Brain microvascular endothelial cell (primary cell): ENCODE measurements at places on chromosomes 6 and 20.
A peak's percentile ranks its signal among the peaks of the same experiment; 100 is the strongest.

- DNase-seq = no peak
Measured at GRCh38 chr6:75025371-75025770, 180.5 kb downstream of the COL12A1 start.

GRCh38 chr6:87274660-87275274, 47.6 kb upstream of the SMIM8 start:
- DNase-seq = peak; percentile 75

DNA sequence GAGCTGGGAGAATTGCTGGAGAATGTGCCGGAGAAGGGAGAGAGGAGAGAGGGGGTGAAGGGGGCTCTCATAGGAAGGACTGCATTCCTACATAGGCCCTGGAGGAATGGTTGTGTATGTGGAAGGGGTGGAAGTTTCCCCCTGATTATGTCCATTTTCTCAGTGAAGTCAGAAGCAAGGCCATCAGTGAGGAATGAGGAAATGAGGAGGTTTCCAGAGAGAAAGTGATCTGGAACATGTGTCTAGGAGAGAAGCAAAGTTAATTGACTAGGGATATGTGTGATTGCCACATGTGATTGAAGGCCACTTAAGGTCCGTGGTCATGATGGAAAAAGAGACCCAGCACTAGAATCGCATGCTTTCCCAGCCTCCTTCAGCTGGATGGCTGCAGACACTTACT, 42.3 kb downstream of the TBPL1 start:
- no peak for DNase-seq

- DNase-seq = peak; percentile 77
Measured at GRCh38 chr20:43955062-43955749, 40.6 kb downstream of the TOX2 start.

- DNase-seq = no peak
Measured at GRCh38 chr6:169164451-169164850, 89.2 kb downstream of the THBS2 start.

- DNase-seq = no peak
Measured at GRCh38 chr20:9348747-9349146, 165.6 kb upstream of the LAMP5 start.

DNA sequence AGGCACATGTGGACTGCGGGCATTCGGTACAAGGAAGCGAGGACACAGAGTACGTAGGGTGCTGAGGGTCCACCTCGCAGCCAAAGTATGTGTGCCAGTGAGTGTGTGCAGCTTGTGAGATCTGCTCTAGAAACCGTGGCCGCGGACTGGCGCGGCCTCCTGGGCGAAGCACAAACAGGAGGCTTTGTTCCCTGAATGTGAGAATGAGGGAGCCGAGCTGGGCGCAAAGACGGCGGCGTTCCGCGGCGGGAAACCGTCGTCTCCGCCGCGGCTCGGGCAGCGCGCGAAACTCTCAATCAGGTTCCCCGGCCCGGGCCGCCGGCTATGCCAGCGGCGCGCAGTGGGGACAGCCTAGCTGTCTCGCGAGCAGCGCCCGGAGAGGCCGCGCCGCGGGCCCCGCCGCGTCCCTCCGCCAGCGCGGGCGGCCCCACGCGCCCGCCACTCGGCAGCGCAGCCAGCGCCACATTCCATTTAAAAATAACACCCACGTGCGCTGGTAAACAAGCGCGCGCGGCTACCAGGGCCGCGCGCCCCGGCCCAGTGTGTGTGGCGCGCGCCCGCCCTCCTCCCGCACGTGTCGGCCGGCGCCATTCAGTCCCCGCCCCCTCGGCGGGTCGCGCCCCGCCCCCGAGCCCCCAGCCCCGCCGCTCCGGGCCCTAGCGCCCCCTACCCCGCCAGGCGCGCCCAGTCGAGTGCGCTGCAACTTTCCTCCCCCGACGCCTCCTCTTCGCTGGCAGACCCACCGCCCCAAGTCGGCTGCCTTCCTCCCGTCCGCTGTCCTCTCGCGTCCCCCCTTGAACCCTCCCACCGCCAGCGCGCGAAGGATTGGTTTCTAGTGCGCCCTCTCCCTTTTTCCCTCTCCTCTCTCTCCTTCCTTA, 3.0 kb upstream of the FOXO3 start:
- peak; percentile 27 for DNase-seq

- no peak for DNase-seq
Measured at GRCh38 chr6:150503041-150503440, 96.6 kb upstream of the PLEKHG1 start.

- DNase-seq = peak; percentile 52
Measured at GRCh38 chr6:127515794-127516661, 3.1 kb downstream of the MTCL3 start.

GRCh38 chr20:51597389-51598231, 55.1 kb upstream of the NFATC2 start:
- no peak for DNase-seq

- no peak for DNase-seq
Measured at GRCh38 chr6:48474830-48475229, 363.8 kb upstream of the PTCHD4 start.

DNA sequence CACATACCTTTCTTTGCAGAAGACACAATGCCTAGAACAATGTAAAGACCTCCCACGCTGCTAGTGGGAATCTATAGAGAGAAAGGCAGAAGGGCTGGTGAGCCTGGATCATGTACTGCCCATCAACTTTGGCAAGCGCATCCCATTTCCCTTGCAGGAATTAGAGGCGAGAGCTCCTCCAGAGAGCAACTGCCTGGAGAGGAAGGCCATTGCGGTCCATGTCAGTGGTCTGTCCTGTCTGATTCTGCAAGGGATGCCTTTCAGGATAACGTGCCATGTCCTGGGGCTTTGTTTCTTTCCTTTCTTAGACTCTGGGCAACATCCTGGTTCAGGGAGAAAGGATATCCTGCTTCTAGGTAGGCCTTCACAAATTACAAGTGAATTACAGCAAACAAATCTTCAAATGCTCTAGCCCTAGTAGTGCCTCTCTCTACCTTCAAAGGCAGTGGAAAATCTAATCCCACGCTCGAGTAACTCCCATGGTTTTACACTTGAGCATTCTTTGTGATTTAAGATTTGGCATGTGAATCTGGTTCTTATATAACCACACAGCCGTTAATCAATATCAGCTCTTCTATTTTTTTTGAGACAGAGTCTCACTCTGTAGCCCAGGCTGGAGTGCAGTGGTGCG, 38.5 kb downstream of the GCNT2 start:
- DNase-seq = no peak

GRCh38 chr6:112183271-112183671, 71.1 kb downstream of the LAMA4 start:
- DNase-seq = no peak

GRCh38 chr6:127690092-127690491, 113.1 kb downstream of the C6orf58 start:
- DNase-seq = peak; percentile 12

- DNase-seq = no peak
Measured at GRCh38 chr6:170031684-170032121, 259.2 kb downstream of the DLL1 start.

- DNase-seq = no peak
Measured at GRCh38 chr20:33105316-33105924, 26.0 kb downstream of the BPIFB4 start.

- DNase-seq = no peak
Measured at GRCh38 chr6:98530732-98531131, 303.6 kb upstream of the POU3F2 start.

GRCh38 chr6:51568771-51569170, 518.6 kb downstream of the PKHD1 start:
- DNase-seq = no peak

- DNase-seq = peak; percentile 36
Measured at GRCh38 chr20:36544134-36545018, 3.1 kb downstream of the MYL9 start.

GRCh38 chr6:159686703-159687102, 6.3 kb downstream of the SOD2 start:
- DNase-seq = no peak

- DNase-seq = no peak
Measured at GRCh38 chr6:14635934-14636591, 518.5 kb downstream of the CD83 start.

- DNase-seq = no peak
Measured at GRCh38 chr6:108423982-108424705, 129.3 kb downstream of the AFG1L start.

GRCh38 chr20:49566401-49567364, 1.3 kb downstream of the PTGIS start:
- no peak for DNase-seq
